ENCODE measurements at places on chromosomes 11 and 22. TPM values are rescaled to one million over a fixed set of nuclear protein-coding genes. Genes with fewer than 3 reads are reported as not detected.

DNA sequence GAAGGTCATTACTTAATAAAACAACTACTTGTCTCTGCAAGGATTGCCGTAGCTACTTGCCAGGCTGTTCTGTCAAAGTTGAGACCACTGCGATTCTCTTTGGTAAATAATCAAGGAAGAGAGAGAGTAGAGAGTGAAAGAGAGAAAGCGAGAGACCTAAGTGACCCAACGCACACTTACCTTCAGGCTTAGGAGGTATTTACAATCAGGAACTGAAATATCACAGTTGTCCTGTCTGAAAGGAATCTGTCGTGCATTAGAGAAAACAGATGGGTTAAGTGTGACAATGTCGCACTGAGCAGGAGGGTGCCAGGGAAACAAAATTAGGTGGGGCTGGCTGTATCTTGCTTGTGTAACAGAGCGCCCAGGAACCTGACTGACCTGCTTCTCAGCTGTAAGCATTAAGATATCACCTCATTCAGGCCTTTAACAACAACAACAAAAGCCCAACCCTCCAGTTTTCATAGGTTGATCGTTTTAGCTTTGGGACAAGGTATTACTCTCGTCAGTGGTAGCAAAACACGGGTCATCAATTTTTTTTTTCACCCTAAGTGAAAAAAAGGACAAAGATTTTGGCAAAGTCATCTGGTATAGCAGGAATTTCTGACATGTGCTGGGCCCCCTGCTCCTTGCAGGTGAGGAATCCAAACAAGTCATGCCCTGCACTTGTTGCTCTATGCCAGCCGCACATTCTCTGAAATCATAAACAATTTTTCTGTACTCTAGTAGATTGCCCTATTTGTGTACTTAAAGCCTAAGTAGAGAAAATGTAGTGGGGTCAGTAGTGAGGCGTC, at the start of gene MUC15:
Gene MUC15, minus strand, starts transcription at position 403 of the 794 bp plus-strand sequence. CDS start 5,169 bp downstream, outside the sequence.
- no peak for DNase-seq

The TLCD5 gene
- 7.1 TPM for total RNA-seq

DNA sequence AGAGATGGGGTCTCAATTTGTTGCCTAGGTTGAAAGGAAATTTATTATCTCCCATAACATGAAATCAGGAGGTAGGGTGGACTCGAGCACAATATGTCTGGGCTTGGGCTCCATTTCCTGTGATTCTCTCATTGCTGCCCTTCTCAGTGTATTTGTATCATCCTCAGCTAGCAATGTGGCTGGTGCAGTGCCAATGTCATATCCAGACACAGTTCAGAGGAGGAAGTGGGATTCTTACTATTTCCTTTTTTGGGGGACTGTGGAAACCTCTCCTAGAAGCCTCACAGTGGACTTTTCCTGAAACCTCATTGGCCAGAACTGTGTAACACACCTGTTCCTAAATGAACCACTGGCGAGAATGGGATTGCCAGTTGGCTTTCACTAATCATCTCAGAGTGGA, 21.0 kb upstream of the SWAP70 start:
- DNase-seq = no peak

The OR10AG1 gene
- total RNA-seq = not detected

DNA sequence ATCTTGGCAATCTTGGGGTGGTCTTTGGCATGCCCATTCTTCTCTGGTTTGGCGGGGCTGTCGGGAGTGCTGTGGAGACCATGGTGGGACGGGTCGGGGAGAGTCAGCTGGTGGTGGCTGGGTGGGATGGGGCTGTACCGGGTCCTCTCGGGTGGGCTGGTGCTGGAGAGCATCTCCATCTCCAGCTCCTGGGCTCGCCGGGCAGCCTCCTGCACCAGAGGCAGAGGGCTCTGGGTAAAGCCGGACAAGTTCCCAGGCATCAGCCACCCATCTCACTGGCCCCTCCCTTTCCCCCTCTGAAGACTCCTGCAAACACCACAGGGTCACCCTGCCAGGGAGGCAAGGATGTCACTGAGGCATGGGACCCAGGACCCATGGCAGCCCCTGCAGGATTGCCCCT, 25.1 kb downstream of the ANKK1 start:
- no peak for DNase-seq

The UBQLN3 gene
- not detected for total RNA-seq

The OR5B21 gene
- total RNA-seq = not detected

DNA sequence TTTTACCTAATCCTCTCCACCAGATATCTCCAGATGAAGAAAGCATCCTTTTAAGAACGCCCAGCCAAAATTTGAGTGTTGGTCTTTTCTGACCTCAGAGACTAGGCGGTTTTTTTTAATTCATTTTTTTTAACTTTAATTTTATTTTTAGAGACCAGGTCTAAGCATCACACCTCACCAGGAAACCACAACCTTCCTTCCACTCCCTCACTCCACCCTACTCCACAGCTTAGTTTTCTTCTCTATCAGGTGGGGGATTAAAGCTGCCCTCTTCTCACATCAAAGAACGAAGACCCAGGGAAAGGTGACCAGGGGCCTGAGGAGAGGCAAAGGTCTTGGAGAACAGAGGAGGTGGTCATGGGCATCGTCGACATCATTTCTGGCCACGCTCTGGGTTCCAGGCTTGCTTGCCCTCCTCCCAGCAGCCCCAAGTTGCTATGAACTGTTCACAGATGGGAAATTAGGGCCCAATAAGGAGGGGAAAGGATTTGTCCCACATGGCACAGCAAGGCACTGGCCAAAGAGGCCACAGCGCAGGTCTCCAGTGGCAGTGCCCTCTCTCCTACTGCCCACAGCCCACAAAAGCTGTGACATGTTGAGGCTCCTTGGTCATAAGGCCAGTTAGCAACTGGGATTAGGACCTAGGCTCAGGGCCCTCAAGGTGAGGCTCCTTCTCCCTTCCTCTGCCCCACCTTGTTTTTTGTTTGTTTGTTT, 1.4 kb upstream of the PEX16 start:
- no peak for DNase-seq

- peak; percentile 22 for DNase-seq
Measured at GRCh38 chr11:13053255-13053917, 44.3 kb downstream of the RASSF10 start.

DNA sequence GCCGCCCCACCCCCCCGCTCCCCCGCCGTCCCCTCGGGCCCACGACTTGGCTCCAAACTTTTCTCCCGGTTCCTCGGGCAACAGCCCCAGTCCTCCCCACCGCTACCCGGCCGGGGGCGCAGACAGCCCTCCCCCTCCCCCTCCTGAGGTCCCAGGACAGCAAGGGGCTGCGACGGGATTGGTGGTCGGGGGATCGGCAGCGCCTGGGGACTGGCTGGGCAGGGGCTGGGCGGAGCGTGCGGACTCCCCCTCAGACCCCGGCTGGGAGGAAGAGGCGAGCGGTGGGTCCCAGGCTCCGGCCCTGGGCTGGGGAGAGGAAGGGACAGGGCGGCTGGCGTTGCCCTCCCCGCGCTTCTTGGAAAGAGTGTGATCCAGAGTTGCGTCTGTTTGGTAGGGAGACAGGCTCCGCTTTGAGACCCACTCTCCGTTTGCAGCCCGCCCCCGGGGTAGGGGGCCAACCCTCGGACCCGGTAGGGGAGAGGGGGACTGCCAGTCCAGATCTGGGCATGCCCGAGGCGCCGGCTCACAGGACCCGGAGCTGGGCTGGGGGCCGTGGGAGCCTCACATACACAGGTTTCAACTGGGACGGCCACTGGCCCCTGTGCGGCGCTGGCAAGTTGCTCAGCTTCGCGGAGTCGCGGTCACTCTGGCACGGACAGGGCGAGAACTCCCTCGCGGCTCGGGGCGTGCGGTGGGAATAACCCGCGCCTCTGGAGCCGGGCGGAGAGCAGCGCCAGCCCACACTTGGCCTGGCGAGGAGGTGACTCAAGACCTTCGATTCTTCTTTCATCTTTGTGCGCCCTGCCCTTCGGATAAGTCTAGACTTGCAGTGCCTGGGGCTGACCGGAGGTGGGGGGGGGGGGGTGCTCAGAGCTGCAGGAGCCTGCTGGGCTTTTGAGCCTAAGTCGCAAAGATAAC, 999 bp downstream of the TSKU start:
- peak; percentile 66 for DNase-seq

GRCh38 chr11:116194156-116194904, 578.5 kb downstream of the BUD13 start:
- no peak for DNase-seq

The OR2AG1 gene
- not detected for total RNA-seq

DNA sequence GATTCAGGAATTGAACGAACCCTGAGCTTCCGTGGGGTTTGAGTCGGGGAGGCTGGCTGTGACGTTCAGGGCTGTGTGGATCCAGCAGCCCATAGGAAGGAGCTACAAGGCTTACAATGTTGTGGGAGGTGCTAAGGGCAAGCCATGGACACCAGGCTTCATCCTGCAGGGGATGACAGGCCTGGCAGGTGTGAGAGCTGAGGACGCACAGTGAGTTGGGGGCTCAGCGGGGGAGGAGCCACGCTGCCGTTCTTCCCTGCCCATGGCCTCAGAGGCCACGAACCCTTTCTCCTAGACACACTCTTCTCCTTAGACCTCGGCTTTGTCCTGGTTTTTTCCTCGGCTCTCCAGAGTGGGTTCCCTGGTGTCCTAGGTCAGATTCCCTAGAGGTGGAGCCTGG, 113.3 kb upstream of the SLC22A12 start:
- no peak for DNase-seq

The PRRG4 gene
- total RNA-seq = 3.1 TPM

- DNase-seq = peak; percentile 40
Measured at GRCh38 chr11:62974848-62975522, 9.8 kb downstream of the SLC22A6 start.

The LIF gene
- total RNA-seq = 25.4 TPM

GRCh38 chr11:9060700-9061111, 30.7 kb downstream of the SCUBE2 start:
- no peak for DNase-seq

The SCGB1A1 gene
- not detected for total RNA-seq

DNA sequence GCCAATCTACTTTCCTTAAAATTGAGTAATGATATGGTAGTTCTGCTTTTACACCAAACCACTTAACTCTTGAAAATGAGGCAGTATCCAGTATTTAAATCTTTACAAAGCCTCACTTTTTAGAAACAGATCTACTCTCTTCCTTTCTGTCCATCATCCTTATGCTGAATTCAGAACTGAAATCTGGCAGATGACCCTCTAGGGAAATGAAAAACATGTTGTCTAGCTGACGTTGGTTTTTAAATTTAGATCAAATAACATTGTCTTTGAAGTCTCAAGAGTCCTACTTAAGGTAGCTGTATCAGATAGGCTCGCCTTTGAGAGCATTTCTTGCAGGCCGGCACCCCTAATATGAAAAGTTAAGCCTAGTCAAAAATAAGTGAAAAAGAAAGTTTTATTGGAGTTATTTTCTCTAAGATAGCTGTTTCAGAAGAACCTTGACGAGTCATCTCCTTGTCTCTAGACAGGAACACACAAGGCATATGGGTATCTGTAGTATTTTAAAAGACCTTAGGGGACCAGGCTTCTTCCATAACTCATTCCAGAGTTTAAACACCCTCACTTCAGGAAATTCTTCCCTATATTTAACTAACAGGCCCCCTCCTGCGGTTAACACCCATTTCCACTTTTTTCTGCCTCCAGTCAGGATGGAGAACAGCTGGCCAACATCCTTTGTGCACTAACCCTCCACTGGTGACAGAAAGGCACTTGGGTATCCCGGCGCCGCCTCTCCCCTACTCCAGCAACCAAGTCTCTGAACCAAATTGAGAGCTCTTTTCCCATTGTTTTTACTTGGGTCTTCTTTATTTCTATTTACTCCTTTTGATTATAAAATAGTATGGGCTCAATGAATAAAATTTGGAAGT, 81.2 kb downstream of the WNT11 start:
- no peak for DNase-seq

- no peak for DNase-seq
Measured at GRCh38 chr11:7639643-7640025, 33.7 kb downstream of the CYB5R2 start.

DNA sequence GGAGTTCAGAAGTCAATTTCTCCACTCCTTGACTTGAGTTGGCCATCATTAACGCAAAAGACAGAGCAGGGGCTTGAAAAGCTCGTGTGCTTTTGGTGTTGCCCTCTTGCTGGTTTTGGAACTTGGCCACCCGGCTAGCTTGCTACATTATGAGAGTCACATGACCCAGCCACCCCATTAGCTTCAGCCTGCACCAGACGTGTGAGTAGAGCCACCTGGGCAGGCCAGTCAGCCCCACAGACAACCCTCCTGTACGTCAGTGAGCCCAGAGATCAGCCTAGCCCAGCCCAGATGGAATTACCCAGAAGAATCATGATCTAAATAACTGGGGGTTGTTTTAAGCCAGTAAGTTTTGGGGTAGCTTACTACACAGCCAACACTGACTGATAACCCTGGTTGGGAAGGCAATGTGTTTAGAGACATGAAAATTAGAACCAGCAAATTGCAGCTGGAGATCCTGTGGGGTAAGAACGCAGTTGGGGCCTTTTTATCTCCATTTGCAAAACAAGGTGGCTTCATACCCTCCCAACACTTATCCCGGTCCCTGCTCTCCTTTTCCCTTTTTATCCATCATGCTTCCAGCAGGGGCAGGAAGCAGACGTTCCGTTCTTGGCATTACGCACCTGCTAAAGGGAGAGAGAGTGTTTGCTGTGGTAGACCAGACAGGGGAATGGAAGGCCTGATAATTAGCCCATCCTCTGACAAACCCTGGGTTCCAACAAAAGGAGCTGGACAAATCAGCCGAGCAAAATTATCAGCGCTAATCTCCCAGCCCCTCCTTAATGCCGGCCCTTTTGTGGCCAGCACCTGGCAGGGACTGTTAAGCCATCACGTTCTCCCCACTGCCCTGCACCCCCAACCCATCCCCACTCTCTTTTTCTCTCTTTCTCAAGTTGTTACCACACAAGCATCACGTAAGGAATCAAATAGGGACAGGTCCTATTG, 548.7 kb upstream of the CADM1 start:
- DNase-seq = no peak

DNA sequence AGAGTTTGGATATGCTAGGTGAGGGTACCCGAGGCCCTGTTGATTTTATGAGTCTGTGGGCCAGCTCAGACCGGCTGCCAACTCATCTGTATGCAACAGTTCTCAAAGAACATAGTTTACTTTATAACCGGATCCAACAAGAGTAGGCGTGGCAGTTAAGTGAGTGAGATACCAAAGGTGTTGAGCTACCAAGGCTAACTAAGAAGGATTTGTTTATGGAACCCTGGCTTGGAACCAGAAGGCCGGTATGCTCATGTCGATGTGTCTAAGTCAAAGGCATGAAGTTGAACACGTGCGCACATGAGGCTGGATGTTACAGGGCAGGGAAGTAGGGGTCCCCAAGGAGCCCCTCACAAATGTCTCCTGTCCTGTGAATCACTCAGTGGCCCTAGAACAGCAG, at the start of gene KCNJ1:
Gene KCNJ1, minus strand, starts transcription at position 20 of the 400 bp plus-strand sequence. CDS start 27,053 bp downstream, outside the sequence.
- no peak for DNase-seq

DNA sequence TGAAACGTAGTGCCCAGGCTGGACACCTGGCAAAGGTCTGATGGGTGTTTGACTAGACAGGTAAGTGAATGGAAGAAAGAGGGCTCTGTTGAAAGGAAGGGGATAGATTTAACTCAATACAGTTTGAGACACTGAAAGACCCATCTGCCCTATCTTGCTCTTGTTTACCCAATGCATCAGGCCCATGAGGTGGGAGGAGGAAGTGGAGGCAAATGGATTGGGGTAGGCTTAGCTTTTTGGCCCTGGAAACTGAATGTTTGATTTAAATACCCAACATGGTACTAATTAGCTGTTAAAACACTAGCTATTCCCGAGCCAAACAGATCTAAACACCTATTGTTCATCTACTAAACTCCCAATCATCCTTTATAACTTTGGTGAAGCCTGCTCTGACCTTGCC, 3.5 kb upstream of the UVRAG start:
- DNase-seq = no peak

Measured in A172 (cell line).